ENCODE measurements at places on chromosomes 12 and 14.

DNA sequence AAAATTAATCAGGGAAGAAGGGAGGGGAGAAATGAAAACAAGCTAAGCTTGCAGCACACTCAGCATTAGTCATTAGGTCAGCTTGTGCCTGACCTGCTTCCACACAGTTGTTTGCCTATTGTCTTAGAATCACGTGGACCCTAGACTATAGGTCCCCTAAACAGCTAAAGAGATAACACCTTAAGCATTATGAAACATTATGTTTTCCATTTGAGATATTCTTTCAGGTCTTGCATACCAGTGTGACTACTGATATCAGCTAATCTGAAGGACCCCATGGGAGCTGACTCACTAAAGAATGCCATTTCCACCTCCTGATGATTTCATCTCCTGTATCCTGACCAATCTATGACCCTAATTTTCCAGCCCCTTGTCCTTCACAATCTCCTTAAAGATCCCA is 154.1 kb upstream of the FUT8 start:
- DNase-seq, result no peak

DNA sequence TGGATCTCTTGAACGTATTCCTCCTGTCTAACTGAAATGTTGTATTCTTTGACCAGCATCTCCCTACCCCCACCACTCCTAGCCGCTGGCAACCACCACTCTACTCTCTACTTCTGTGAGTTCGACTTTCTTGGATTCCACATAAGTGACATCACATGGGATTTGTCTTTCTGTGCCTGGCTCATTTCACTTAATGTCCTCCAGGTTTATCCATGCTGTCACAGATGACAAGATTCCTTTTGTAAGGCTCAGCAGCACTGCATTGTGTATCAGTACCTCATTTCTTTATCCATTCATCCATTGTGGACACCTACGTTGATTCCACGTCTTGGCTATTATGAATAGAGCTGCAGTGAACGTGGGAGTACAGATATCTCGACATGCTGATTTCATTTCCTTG is 10.5 kb downstream of the PRKAB1 start:
- no peak for DNase-seq

GRCh38 chr14:101933209-101933608 is 31.2 kb upstream of the DYNC1H1 start:
- no peak for DNase-seq

DNA sequence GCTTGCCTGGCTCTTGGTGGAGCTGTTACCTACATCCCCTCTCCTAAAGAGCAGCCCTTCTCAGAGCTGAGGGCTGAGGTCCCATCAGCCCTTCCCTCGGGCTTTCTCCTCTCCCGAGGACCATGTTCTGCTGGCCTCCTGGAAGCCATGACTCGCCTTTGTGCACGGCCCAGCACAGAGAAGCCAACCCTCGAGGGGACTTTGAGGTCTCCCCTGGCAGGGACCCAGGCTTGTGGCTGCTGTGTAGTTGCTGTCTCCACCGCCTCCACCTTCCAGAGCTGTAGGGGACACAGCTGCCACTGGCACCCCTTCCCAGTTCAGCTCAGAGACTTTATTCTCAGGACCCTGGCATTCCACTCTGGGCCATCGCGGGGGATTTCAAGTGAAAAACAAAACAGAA is 22.9 kb upstream of the CCND2 start:
- DNase-seq, result no peak

GRCh38 chr12:6326316-6327228 is 15.3 kb downstream of the TNFRSF1A start:
- no peak for DNase-seq

DNA sequence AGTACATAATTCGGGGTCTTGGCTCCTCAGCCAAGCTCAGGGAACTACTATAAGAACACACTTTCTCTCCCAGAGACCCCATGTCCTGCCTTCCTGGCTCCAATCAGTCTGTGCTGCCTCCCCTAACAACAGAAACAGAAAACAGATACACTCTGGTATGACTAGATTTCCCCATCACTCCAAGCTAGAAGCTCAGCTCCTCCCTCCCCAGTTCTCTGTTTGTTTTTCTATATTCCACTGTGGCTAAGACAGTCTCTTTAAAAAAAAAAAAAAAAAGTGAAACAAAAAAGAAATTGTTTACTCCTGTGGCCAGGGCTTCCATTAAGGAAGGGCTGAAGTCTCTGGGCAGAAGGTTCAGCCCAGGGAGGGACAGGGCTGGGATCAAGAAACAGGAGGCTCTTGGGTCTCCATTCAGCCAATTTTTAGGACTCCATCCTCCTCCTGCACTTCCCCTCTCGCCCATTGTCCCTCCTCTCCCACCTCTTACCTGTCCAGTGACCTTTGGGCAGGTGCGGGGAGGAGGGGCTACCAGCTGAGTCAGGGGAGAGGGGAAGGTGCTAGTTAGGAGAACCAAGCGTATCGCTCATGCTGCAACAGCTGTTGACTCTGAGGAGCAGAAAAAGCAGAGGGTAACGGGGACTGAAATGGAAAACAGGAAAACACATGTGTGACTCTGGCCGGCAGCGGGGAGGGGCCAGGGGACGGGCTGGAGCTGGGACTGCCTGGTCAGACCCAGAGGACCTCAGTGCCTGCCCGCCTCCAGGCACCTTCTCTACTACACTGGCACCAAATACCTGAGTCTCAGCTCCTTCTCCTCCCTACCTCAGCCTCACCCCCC is 4.1 kb upstream of the SLC7A7 start:
- no peak for DNase-seq

DNA sequence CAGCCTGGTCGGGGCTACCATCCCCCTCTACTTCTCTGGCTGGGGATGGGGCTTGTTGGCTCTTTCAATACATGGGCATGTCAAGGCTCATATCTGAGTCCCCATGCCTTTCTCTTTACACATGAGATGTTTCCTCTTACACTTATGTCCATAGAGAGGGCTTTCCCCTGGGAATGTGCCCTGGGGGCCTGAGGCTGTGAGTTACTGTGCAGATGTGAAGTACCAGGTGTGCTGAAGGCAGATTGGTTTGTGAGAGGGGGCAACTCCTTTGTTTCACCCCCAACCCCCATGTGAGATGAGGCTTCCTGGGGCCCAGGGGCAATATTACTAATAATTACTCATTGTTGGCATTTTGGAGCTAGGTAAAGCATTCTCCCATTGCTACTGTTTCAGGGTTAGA is 32.8 kb downstream of the NRXN3 start:
- no peak for DNase-seq

- DNase-seq, result no peak
These were observed 2.9 kb upstream of the FLRT2 start for GRCh38 chr14:85527006-85527405.

GRCh38 chr12:86770871-86771270 is 514.7 kb upstream of the MGAT4C start:
- DNase-seq, result no peak

DNA sequence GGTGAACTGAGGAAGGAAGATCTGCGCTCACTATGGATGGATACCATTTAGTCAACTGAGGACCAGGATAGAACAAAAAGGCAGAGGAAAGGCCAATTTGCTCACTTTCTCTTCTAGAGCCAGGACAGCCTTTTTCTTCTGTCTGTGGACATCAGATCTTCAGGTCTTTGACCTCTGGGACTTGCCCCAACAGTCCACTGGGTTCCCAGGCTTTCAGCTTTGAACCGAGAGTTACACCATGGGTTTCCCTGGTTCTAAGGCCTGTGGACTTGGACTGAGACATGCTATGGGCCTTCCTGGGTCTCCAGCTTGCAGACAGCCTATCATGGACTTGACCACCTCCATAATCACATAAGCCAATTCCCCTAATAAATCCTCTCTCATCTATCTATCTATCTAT is 232.0 kb downstream of the IPO8 start:
- DNase-seq, result no peak

- no peak for DNase-seq
These were observed 199.8 kb upstream of the RBM19 start for GRCh38 chr12:114165921-114166320.

DNA sequence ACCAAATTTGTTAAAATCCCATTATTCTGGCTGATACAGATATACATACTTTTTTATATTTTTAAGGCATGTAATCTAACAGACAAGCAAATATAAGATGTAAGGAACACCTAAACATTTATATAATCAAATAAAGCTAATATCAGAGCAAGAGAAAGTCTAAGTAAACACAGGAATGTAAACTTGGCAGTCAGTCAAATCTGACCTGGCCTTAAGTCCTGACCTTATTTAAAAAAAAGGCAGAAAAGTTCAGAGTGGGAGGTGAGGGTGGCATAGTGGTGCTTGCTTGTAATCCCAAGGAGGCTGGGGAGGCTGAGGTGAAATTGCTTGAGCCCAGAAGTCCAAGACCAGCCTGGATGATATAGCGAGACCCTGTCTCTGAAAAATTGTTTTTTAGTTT is 152.6 kb downstream of the DERA start:
- no peak for DNase-seq

Measured in stimulated activated CD8-positive, alpha-beta memory T cell treated with anti-CD3 and anti-CD28 coated beads, Interleukin-4, amount 100 ng/mL, for 24 hours (primary cell).